Stimulated activated CD8-positive, alpha-beta memory T cell treated with anti-CD3 and anti-CD28 coated beads, Interleukin-7, amount 100 ng/mL, for 1 hour (primary cell): ENCODE measurements at places on chromosomes 4 and X.

- no peak for DNase-seq
Measured at GRCh38 chrX:131308980-131309379, 19.9 kb upstream of the IGSF1 start.

DNA sequence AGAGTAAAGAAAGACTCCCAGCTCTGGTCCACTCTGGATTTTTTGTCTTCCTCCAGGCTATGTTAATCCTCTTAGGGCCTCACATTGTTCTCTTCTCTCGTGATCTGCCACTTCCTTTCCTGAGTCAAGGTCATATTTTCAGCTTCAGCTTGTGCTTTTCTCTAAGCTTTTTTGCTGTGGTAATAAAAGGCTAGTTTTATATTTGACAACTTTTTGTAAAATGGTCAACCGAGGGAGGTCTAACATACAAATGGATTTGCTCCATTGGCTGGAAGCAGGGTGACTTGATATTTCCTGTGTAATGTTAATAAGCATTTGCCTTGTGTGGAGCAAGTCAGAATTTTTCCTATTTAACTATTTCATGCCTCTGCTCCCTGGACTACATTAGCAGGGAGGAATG lies 239.7 kb downstream of the RAB28 start:
- no peak for DNase-seq

GRCh38 chrX:140123446-140123845 lies 158.1 kb upstream of the CXorf66 start:
- no peak for DNase-seq

- no peak for DNase-seq
Measured at GRCh38 chrX:141936080-141936479, 32.4 kb downstream of the MAGEC1 start.

DNA sequence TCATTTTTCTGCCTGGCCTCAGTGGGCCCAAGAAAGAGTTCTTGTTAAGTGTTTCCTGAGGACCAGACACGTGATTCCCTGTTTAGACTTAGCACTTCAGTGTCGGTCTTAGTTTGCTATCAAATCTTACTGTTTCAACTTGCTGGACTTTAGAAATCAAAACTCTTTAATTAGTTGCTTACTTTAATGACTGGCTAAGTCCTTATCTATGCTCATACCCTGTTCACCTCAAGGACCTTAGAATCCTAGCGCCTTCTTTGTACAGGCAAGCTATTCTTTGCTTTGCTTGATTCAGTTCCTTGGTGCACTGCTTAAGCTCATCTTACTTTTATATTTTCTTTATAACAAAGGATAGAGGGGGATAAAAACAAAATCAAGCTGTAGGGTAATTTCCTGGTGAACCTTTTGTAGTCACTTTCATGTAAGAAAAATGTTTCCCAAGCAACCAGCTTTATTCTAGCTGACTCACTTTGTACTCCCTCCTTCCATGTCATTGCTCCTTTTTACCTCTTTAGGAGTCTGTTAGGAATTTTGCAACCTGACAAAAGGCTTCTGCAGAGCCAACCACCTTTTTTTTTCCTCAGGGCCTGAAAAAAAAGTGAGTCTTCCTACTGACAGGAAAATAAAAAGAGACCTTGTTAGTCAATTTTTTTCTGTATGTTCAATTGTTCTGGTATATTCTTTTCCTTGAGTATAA lies 14.7 kb downstream of the WDR44 start:
- DNase-seq, result no peak

DNA sequence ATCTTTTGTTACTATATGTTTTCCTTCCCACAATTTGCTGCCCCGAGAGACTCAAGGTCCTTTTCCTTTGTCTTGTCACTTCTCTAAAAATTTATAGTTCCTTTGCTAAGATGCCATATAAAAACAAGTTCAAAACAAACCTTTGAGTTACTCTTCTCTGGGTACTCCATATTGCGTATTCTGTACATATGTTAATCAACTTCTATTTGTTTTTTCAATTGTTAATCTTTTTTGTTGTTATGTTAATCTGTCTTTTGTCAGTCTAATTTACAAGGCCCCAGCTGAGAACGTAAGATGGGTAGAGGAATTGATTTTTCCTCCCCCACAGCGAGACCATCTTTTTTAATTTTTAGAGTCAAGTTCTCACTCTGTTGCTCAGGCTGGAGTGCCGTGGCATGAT lies 7.2 kb upstream of the PPEF2 start:
- no peak for DNase-seq

DNA sequence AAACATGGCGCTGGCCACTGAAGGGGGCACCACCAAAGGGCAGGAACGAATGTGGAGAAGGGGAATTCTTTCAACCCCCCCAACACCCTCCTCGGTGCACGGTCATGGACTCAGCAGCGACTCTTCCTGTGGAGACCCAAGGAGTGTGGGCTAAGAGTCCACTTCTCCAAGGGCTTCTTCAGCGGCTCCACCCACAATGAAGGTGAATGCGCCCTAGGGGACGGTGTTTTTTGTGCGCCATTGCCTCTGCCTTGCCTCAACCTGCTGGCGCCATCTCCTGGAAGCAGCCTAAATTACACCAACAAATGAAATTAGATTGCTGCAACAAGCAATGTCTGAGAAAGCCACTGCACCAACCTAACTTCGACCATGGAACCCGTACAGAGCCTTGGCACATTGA lies 169.2 kb upstream of the MAGEB18 start:
- no peak for DNase-seq

DNA sequence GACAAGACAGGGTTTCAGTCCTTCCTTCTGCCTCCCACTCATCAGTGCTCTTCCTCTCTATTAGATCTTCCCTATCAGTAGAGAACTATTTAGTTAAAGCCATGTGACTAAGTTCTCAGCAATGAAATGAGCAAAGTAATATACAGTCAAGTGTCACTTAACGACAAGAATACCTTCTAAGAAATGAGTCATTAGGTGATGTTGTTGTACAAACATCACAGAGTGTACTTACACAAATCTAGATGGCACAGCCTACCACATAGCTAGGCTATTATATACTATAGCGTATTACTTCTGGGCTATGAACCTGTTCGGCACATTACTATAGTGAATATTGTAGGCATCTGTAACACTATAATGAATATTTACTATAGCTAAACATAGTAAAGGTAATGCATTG lies 71.3 kb downstream of the POU4F2 start:
- DNase-seq, result no peak
